ENCODE measurements at places on chromosomes 2 and 18. TPM values are rescaled to one million over a fixed set of nuclear protein-coding genes. Genes with fewer than 3 reads are reported as not detected.

Gene CROCC2
- polyA plus RNA-seq: not detected

GRCh38 chr2:9958057-9958456 is 6.6 kb downstream of the GRHL1 start:
- DNase-seq: no peak

DNA sequence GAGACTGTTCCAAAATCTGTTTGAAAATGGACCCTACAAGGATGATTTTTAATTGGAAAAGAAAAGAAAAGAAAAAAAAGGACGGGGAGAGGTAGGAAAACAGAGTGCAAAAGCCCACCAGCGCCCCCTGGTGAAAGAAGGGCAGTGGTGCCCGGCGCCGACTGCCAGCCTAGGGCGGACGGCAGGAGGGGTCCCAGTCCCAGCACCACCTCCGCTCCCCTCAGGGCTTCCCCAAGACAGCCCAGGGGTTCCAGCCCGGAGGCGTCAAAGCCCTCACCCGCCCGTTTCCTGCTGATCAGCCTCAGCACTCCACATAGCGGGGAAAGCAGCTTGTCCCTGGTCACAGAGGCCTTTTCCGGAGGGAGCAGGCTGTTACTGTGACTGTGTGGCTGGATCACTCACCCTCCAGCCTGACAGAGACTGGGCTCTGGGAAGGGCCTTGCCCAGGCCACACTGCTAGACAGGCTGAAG is 213.9 kb downstream of the TFCP2L1 start:
- DNase-seq: peak; percentile 84

Gene HOXD12
- polyA plus RNA-seq: not detected

GRCh38 chr2:69030800-69031428 is 17.9 kb downstream of the ANTXR1 start:
- no peak for DNase-seq

GRCh38 chr2:20682167-20682920 is 15.4 kb downstream of the GDF7 start:
- no peak for DNase-seq

GRCh38 chr2:58072102-58072501 is 25.5 kb downstream of the VRK2 start:
- DNase-seq: no peak

Gene DSEL
- polyA plus RNA-seq: 0.17 TPM

DNA sequence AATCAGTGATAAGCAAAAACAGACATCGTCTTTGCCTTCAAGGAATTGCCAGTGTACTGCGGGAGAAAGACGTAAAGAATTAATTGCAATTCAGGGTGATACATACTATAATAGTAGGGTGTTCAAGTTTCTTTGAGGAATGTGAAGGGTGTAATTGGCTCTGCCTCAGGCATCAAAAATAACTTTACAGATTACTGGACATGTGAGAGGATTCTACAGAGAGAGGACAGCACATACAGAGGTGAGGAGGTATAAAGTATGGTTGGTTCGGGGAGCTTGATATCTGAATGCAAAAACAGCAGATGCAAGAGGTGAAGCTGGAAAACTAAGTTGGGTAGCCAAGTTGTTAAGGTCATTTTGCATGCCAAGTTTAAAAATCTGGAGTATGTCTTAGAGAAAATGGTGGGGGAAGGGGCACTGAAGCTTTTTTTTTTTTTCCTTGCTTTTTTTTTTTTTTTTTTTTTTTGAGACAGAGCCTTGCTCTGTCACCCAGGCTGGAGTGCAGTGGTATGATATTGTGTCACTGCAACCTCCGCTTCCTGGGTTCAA is 227.5 kb upstream of the FOSL2 start:
- no peak for DNase-seq

Gene SLC30A3
- 1.7 TPM for polyA plus RNA-seq

DNA sequence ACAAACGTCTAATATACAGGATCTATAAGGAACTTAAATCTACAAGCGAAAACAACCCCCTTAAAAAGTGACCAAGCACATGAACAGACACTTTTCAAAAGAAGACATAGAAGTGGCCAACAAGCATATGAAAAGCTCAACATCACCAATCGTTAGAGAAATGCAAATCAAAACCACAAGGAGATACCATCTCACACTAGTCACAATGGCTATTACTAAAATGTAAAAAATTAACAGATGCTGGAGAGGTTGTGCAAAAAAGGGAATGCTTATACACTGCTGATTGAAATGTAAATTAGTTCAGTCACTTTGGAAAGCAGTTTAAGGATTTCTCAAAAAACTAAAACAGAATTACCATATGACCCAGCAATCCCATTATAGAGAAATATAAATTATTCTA is 1148.5 kb upstream of the FAM98A start:
- DNase-seq: no peak

- no peak for DNase-seq
Measured at GRCh38 chr2:54081574-54081973, 33.8 kb upstream of the ACYP2 start.

DNA sequence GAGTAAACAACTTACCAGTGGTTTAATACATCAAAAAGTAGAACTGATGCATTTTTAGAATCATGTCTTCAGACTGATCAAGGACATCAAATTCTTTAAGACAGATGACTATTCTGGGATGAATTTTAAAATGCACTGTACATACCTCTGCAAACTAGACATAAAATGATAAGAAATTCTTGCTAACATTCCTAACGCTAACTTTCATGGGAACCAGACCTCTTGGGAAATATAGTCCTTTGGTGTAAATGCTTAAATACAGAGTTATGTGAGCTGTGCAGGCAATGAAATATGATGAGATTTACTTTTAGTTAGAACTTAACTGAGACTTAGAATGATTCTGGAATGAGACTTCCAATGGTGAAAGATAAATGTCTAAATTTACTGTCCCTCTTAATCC is 562.0 kb downstream of the NR4A2 start:
- no peak for DNase-seq

GRCh38 chr2:161219211-161219610 is 59.0 kb downstream of the TANK start:
- no peak for DNase-seq

Gene FOXD4L1
- 0.67 TPM for polyA plus RNA-seq

DNA sequence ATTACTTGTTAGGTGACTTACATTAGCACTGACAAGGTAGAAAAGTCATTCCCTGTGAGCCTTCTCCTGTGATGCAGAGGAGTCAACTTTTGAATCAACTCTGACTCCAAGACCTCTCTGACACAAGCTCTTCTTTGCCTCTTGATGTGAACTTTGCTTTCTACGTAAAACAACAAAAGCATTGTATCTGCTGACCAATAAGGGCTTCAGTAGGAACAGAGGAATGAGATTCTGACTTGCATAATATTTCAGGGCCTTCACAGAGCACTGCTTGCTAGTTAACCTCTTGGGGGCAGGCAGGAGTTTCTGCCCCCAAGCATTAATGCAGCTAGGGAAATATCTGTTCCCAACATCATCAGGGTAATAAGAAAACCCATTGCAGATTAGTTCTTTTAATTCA is 791.5 kb downstream of the BCL11A start:
- no peak for DNase-seq

DNA sequence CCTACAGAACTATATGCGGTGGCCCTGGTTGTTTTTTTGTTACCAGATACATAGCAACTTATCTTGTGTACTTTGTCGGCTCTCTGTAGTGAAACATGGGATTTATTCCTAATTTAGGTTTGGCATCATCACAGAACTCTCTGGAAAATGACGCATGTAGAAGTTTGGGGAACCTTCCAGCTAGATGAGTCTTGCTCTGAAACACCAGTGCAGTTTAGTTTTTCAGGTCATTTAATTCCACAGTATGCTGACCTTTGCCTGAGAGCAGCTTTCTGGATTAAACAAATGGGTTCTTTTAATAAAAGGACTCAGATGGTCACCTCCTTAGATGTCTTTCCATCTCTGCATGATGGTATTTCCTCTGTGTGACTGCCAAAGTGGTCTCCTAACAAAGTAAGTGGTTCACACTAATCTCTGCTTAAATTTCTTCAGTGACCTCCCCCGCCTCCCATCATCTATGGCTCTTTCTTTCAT is 39.9 kb downstream of the MYO3B start:
- no peak for DNase-seq

DNA sequence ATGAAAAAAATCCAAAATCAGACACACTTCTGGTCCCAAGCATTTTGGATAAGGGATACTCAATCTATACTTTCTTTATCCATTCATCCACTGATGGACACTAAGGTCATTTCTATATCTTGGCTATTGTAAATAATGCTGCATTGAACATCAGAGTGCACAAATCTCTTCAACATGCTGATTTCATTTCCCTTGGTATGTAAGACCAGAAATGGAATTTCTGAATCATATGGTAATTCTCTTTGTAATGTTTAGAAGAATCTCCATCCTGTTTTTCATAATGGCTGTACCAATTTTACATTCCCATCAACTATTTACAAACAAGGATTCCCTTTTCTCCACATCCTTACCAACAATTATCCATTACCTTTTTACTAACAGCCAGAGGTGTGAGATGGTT is 33.7 kb upstream of the MCM6 start:
- DNase-seq: no peak

DNA sequence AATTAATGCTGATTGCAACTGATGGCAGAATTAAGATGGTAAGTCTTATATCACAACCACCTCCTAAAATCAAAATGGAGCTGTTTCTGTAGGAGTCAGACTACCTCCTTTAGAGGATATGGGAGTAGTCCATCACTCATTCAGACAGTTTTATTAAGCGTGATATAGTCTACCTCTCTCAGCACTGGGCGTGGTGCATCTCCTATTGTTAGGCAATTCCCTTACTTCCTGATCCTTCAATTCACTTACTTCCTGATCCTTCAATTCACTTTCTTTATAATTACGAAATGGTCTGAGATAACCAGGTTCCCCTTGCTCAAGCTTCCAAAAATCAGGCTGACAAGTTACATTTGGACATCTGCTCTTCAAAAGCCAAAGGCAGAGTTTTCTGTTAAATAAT is 31.9 kb downstream of the ATP8B1 start:
- peak; percentile 68 for DNase-seq

DNA sequence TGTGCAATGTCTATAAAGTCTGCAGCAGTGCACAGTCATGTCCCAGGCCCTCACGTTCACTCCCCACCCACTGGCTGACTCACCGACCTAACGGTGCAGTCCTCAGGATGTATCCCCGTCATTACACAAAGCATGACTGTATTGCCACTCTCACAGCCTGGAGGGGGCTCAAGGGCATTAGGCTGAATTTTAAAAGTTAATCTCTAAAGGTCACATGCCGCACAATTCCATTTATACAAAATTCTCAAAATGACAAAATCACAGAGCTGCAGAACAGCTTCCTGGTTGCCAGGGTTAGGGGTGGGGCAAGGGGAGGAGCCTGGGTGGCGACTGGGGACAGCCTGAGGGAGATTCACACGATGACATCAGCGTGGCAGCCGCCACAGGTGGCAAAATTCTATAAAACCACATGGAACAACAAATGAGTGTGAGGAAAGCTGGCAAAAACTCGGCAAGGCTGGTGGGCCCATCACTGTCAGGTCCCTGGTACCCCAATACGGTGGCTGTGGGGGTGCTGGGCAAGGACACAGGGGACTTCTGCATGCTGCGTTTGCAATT is 97.6 kb downstream of the NDUFA10 start:
- peak; percentile 89 for DNase-seq

DNA sequence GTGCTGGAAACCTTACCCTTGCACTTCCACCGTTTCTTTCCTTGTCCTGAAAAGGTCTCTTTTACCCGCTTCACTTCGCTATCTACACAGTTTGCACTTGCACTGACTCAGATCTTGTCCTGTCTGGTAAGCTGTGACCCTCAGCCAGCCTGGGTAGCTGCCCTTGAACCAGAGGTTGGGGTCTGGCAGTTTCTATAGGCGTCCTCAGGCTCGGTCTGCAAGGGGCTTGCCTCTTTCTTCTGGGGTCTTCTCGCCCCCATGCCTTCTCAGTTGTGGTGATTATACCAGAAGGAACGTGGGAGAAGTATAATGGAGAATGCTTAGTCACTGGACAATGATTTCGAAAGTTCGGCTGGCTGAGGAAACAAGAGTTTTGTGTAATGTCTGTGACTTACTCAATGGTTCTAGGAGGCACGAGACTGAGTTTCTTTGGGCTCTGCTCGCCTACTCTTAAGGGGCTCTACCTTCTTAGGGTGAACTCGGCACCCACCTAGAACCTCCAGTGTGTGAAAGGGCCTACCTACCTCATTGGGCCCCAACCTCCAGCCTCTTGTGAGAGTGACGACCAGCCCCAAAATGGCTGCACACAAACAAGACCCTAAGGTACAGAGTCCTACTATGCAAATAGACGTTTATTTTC is 6.9 kb upstream of the STAT1 start:
- peak; percentile 17 for DNase-seq

DNA sequence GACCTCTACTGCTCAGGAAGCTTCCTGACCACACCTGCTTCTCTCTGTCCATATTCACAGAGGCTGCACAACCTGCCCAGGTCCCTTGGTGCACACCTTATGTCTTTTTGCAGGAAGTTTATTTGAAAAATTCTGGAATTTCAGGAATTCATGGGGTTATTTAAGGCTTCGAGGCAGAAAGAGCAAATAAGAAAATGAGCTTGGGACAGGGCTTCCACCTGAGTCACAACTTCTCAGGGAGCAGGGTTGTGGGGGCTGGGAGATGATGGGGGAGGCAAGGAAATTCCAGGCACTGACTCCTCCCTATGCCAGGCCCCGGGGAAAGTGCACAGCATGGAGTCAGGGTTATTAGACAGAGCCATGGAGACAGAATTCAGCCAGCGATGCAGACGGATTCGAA is 57.7 kb downstream of the INHBB start:
- peak; percentile 75 for DNase-seq

Gene GALNT13
- polyA plus RNA-seq: 12.8 TPM

DNA sequence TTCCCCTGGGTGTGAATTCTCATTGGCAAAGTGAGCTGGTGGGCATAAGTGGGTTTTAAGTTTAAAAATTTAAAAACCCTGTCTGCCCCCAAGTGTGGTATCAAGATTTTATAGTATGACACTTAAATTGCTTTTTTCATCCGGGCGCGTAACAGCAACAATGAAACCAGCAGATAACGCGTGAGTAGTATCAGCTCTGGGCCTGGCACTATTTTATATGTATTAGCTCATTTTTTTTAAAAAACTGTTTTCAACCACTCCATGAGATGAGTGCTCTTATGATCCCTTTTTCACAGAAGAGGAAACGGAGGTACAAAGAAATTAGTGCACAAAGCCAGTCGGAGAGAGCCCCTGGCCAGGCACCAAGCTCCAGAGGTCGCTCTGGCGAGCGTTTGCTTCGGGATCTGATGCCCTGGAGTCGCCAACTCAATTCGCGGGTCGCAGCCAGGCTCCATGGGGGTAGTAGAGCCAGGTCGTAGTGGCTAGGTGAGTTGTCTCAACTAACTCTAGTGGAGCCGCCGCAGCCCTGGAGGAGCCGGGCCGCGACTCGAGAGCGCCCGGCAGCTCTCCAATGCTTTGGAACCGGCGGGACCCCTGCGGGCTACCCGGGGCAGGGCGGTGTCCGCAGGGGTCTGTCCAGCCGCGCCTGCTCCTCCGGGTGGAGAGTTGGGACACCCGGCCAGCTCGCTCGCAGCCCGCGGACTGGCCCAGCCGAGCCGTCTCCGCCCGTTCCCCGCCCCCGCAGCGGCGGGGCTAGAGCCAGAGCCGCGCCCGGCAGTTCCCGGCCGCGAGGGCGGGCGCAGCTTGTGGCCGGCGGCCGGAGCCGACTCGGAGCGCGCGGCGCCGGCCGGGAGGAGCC is at the start of gene IL1R1:
TSS of gene IL1R1 (plus strand) at position 777 of the 859 bp plus-strand sequence. CDS start 14,979 bp downstream, outside the sequence.
- DNase-seq: peak; percentile 67

GRCh38 chr2:222313816-222314215 is 15.0 kb upstream of the PAX3 start:
- DNase-seq: no peak

Data from A549 (cell line).